Thyroid gland (tissue), 4 donors: ENCODE measurements at places on chromosomes 7 and 10.

GRCh38 chr10:72379062-72379461 is 24.3 kb upstream of the DNAJB12 start:
- H3K4me3 ChIP-seq = no peak overlapping the region
- no peaks in the 10 kb centered on the region for H3K36me3 ChIP-seq
- no peaks in the 10 kb centered on the region for H3K27me3 ChIP-seq
- no peak for DNase-seq

DNA sequence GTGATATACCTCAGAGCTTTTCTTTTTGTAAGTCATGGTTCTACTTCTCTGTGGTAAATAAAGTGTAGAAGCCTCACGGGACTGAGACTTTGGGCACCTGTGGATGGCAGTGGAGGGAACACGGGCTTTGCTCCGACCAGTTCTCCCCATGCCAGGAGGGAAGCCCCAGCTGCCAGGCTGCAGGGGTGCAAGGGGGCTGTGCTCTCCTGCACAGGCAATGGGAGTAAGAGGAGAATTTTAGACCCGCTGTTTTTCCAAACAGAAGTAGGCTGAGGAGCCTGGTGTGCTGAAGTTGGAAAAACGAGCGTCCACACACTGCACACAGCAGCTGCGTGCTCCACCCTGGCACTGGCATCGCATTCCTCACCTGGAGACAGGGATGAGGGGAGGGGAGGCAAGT is 282.4 kb downstream of the TNS3 start:
- peaks cover 5% of the 10 kb centered on the region for H3K4me1 ChIP-seq
- no peaks in the 10 kb centered on the region for H3K27me3 ChIP-seq

DNA sequence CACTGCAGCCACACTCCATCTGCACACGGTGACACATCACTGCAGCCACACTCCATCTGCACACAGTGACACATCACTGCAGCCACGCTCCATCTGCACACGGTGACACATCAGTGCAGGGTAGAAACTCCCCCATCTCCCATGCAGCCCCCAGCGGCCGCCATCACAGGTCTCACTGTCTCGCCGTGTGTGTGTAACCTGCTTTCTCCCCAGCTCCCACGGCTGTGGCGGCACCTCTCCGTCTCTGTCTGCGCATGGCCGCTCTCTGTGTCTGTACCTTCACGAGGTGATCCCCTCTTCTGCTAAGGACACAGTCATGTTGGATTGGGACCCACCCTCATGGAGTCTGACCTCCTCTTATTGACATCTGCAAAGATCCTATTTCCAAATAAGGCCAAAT is 527.4 kb downstream of the PTPRN2 start:
- no peak overlapping the region for H3K27ac ChIP-seq
- no peak overlapping the region for H3K4me3 ChIP-seq
- no peaks in the 10 kb centered on the region for H3K27me3 ChIP-seq
- no peak for DNase-seq
- H3K36me3 ChIP-seq = no peaks in the 10 kb centered on the region

DNA sequence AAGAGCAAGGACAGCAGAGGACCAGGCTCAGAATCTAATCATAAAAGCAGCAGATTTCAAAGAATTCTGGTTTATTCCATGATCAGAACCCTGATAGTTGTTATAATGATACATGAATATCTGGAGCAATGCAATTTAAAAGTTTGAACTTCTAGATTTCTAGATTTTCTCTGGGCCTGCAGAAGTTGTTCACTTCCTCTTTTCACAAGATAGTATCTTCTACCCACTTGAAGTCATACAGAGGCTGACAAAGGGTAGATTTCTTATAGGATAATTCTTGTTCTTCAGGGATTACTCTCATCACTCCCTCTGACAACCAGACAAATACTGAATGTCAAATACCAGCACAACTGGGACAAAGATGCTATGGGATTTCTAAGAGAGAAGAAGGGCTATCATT is 320.0 kb upstream of the ETV1 start:
- H3K36me3 ChIP-seq = no peaks in the 10 kb centered on the region
- no peak overlapping the region for H3K4me3 ChIP-seq
- DNase-seq = no peak
- no peaks in the 10 kb centered on the region for H3K27me3 ChIP-seq
- no peak overlapping the region for H3K27ac ChIP-seq
